ENCODE measurements at places on chromosomes 12 and 14. TPM values are rescaled to one million over a fixed set of nuclear protein-coding genes. Genes with fewer than 3 reads are reported as not detected.
A peak's percentile ranks its signal among the peaks of the same experiment; 100 is the strongest.

TAS2R9 gene
- not detected for total RNA-seq

CABP1 gene
- total RNA-seq: 0.32 TPM

RALGAPA1 gene
- 30.9 TPM for total RNA-seq

MYF6 gene
- not detected for total RNA-seq

NKX2-1 gene
- total RNA-seq: not detected

GLIPR1L1 gene
- not detected for total RNA-seq

PAPLN gene
- 3.1 TPM for total RNA-seq

TRIM9 gene
- not detected for total RNA-seq

SSTR1 gene
- total RNA-seq: 1.4 TPM

ACSM4 gene
- total RNA-seq: not detected

TMEM119 gene
- not detected for total RNA-seq

KRT79 gene
- total RNA-seq: not detected

OSBPL8 gene
- 47.6 TPM for total RNA-seq

ISM2 gene
- total RNA-seq: not detected

IAPP gene
- total RNA-seq: not detected

- no peak for DNase-seq
These were observed 2.0 kb upstream of the NECAP1 start for GRCh38 chr12:8080120-8080519.

DNA sequence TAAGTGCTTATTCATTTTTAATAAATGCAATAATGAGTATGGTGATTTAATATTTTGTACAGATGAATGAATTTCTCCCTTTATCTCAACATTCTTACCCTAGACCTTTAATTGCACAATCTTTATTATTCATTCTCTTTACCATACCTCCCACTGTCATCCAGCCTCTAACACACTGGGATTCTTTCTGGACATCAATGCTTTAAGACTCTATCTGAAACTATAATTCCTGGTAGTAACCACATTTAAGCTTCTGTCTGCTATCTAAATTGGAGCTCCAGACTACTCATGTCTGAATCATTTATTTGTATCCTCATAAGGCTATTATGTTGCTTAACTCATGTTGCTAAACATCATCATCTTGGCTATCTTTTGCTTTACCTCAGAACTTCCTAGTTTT lies 270.2 kb downstream of the ALG10B start:
- DNase-seq: no peak

- DNase-seq: no peak
These were observed 49.7 kb upstream of the SAV1 start for GRCh38 chr14:50717811-50718210.

DNA sequence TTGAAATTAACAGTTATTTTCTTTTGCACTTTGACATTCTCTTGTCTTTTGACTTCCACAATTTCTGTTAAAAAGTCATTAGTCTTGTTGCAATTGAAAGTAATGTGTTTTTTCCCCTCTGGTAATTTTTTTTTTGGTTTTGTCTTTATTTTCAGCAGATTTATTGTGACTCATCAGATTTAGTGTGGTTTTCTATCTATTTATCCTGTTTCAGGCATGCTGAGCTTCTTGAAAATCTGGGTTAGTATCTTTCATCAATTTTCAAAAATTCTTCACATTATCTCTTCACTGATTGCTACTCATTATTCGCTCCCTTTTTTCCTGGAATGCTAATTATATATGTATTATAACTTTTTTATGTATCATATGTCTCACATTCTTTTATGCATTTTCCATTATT lies 15.3 kb upstream of the NTF3 start:
- DNase-seq: no peak

- DNase-seq: no peak
These were observed 177.9 kb downstream of the ETV6 start for GRCh38 chr12:11827091-11828061.

DNA sequence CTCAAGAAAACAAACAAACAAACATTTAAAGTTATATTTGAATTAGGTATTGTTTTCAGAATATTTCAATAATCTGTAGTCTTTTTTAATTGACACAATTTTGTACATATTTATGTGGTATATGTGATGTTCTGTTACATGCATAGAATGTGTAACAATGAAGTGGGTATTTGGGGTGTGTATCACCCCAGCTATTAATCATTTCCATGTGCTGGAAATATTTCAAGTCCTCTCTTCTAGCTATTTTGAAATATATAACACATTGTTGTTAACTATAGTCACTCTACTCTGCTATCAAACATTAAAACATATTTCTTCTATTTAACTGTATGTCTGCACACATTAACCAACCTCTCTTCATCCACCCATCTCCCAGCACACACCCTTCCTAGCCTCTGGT lies 32.0 kb upstream of the SIX1 start:
- DNase-seq: no peak

GRCh38 chr14:92492258-92492657 lies 21.3 kb upstream of the RIN3 start:
- no peak for DNase-seq

- no peak for DNase-seq
These were observed 8.2 kb upstream of the PPP2R5E start for GRCh38 chr14:63551332-63551731.

GRCh38 chr12:39205969-39206368 lies 237.0 kb downstream of the KIF21A start:
- DNase-seq: no peak

GRCh38 chr12:107402041-107403022 lies 283.3 kb upstream of the PWP1 start:
- peak; percentile 47 for DNase-seq

GRCh38 chr12:104288635-104289274 lies 14.8 kb upstream of the EID3 start:
- peak; percentile 90 for DNase-seq

- DNase-seq: no peak
These were observed 118.8 kb upstream of the PARP11 start for GRCh38 chr12:3991798-3992580.

GRCh38 chr12:25585662-25586061 lies 32.6 kb upstream of the LMNTD1 start:
- no peak for DNase-seq

DNA sequence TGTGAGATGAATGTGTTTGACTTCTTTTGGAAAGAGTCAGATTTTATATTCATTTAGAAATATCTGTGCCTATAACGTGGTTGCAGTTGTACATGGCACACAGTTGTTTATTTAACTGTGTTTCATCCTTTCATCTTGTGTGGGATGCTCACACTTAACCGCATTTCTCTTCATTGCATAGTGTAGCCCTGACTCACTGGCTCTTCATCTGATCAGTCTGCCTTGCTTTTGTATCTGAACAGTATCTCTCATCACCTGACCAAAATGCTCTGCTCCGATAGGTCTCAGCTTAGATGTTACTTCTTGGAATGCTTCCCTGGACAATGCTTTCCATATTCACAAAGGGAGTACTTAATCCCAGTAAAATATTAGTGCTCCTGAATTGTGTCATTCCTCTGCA lies 83.4 kb downstream of the PDE3A start:
- DNase-seq: no peak

- no peak for DNase-seq
These were observed 216.7 kb downstream of the FOXG1 start for GRCh38 chr14:28983279-28983678.

GRCh38 chr14:53151523-53152183 lies 1.5 kb downstream of the DDHD1 start:
- DNase-seq: peak; percentile 45

GRCh38 chr14:67984274-67984673 lies 164.7 kb downstream of the RAD51B start:
- no peak for DNase-seq

DNA sequence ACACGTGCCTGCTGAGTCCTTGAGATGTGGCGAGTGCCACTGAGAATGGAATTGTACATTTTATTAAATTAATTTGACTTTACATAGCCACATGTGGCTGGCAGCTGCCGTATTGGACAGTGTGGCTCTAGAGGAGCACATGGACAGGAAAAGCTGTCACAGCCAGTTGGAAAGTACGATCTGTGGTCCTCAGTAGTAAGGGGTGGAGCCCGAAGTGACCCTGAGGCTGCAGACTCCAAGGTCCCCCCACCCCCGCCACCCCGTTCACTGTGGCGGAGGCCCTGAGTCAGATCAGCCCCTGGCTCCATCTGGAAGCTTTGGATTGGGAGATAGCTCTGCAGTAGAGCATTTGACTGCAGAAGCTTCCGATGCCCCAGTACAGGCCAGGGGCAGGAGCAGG lies 25.8 kb upstream of the BEGAIN start:
- DNase-seq: no peak

- DNase-seq: no peak
These were observed 3.6 kb upstream of the HRK start for GRCh38 chr12:116884871-116885270.

- no peak for DNase-seq
These were observed 49.7 kb downstream of the IGF1 start for GRCh38 chr12:102430661-102431060.

DNA sequence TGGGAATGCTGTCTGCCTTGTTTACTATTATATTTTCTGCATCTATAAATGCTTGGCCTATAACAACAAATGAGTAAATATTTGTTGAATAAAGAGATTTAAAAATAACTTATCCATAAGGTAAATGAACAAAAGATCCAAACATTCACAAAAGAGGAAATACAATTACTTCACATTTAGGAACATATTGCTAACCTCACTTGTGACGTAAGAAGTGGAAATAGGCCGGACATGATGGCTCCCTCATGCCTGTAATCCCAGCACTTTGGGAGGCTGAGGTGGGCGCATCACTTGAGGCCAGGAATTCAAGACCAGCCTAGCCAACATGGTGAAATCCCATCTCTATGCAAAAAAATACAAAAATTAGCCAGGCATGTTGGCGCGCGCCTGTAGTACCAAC lies 25.7 kb upstream of the CKAP4 start:
- DNase-seq: no peak

DNA sequence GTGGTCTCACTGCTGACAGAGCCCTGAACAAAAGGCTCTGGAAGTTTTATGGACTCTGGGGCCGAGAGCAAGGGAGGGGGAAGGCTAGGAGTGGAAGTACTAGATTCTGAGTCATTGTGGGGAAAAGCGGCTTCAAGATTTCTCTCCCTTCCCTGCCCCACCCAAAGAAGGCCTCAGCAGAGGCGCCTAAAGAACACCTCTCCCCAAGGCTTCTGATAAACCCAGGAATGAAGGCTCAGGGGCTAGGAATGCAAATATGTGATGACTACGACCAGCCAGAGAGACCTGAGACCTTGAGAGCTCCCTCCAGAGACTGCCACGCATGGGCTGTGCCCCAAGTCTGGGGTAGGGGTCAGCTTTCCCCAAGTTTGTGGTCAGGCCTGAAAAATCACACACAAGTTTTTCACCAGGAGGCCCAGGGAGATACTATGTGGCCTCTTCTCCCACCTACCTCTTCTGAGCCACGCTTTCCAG lies 130.7 kb upstream of the HIF1A start:
- peak; percentile 70 for DNase-seq

- peak; percentile 72 for DNase-seq
These were observed 27.5 kb downstream of the MDM1 start for GRCh38 chr12:68304626-68305025.

DNA sequence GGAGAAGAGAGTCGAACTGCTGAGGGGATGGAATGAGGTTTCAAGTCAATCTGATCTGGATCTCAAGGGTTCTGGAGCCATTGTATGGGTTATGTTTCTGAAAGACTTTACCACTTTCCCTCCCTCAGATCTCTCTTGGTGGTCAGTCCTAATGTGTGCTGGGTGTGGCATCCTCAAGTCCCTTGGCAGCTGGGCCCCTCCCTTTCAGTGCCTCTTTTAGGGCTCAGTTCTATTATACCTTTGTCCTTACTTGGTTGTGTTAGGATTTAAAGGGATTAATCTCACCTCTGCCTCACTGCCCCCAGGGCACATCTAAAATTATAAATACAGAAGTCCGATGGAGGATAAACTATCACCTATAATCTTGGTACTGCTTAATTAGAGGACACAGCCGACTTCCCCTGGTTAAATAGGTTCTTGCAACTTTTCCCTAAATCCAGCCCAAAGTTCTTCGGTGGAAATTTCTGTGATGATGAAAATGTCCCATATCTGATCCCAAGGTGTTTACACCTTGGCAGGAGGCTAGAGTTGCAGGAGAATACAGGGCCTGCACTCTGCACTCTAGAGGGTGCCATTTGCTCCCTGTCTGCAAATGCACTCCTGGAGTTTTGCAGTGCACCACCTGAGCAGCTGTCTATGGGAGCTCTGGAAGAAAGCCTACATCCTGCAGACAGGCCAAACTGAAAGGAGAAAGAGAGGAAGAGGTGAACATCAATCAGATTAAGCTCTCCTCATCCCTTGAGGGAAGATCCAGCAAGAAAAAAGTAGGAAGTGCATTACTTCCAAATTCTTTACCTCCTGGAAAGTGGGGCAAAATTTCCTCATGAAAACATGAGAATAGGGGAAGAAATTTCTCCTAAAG lies 106.8 kb downstream of the NUAK1 start:
- no peak for DNase-seq

DNA sequence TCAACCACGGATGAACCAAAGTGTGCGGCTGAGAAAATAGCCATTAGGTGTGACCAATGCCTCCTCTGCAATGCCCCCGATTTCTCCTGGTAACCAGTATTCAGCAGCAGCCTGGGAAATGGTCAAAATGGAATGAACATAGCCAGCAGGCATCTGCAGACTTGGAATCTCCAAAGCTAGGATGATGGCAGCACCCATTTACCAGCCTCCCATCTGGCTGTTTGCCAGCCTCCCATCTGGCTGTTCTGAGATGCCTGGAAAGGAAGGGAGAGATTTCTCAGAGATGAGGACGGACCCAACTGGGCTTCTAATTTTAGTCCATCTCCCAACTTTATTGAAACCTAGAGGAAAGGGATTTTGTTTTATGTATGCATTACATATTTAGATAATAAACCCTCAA lies 16.2 kb downstream of the CLMN start:
- no peak for DNase-seq

DNA sequence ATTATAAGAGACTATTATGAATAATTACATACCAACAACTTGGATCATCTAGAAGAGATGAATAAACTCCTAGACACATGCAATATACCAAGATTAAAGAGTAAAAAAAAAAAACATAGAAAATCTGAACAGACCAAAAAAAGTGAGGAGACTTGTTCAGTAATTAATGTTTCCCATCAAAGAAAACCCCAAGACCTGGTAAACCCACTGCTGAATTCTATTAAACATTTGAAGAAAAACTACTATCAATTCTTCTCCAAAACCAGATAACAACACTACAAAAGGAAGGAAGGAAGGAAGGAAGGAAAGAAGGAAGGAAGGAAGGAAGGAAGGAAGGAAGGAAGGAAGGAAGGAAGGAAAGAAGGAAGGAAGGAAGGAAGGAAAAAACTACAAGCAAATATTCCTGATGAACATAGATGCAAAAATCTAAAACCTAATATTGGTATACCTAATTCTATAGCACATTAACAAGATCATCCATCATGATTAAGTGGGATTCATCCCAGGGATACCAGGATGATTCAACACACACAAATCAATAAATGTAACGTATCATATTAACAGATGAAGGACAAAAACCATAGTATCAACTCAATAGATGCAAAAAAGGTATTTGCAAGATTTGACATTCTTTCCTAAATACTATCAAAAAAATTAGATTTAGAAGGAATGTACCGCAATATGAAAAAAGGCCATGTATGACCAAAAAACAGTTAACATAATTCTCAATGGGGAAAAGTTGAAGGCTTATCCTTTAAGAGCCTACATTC lies 445.5 kb downstream of the KCNH5 start:
- no peak for DNase-seq
